Aortic smooth muscle cell (primary cell): ENCODE measurements at places on chromosomes 2 and 18. TPM values are rescaled to one million over a fixed set of nuclear protein-coding genes. Genes with fewer than 3 reads are reported as not detected.

OR6B2 gene
- not detected in 2 replicates for total RNA-seq

CUL3 gene
- total RNA-seq: 62.4 and 72.5 TPM in 2 replicates

CARF gene
- 5.7 and 8.3 TPM in 2 replicates for total RNA-seq

NTSR2 gene
- total RNA-seq: not detected in 2 replicates

SKOR2 gene
- total RNA-seq: not detected in 2 replicates

REG3A gene
- not detected in 2 replicates for total RNA-seq

SUPT7L gene
- 15.1 and 17.8 TPM in 2 replicates for total RNA-seq

DPYSL5 gene
- total RNA-seq: not detected in 2 replicates

SCYGR4 gene
- total RNA-seq: not detected in 2 replicates

CXCR1 gene
- total RNA-seq: not detected in 2 replicates

C2orf81 gene
- total RNA-seq: 0.87 and 1.1 TPM in 2 replicates

TDRD15 gene
- not detected in 2 replicates for total RNA-seq

SLC66A2 gene
- 27.4 and 31.7 TPM in 2 replicates for total RNA-seq

GALR1 gene
- total RNA-seq: not detected in 2 replicates

PLA2R1 gene
- 50.0 and 68.2 TPM in 2 replicates for total RNA-seq

ADNP2 gene
- 12.0 and 12.5 TPM in 2 replicates for total RNA-seq

SNX17 gene
- 136 and 145 TPM in 2 replicates for total RNA-seq

ATG9A gene
- 43.5 and 44.4 TPM in 2 replicates for total RNA-seq

IL1F10 gene
- total RNA-seq: not detected in 2 replicates

DAW1 gene
- total RNA-seq: 1.4 and 4.1 TPM in 2 replicates

SERPINB11 gene
- not detected in 2 replicates for total RNA-seq

MYL1 gene
- total RNA-seq: not detected in 2 replicates

STK11IP gene
- total RNA-seq: 11.1 and 12.6 TPM in 2 replicates

SP5 gene
- not detected in 2 replicates for total RNA-seq

ABCG5 gene
- under 0.01 TPM in 1 of 2 replicates, not detected in the other for total RNA-seq

GKN1 gene
- not detected in 2 replicates for total RNA-seq

LRP1B gene
- total RNA-seq: 0.13 and 0.31 TPM in 2 replicates

SERPINB3 gene
- not detected in 2 replicates for total RNA-seq

CKAP2L gene
- 5.4 and 9.1 TPM in 2 replicates for total RNA-seq

POMC gene
- 1.2 and 1.3 TPM in 2 replicates for total RNA-seq

SERPINB2 gene
- total RNA-seq: 2.4 and 19.8 TPM in 2 replicates

AFTPH gene
- 26.2 and 27.7 TPM in 2 replicates for total RNA-seq

GRHL1 gene
- total RNA-seq: 0.19 and 0.26 TPM in 2 replicates

ADAM17 gene
- 46.9 and 50.1 TPM in 2 replicates for total RNA-seq

PSTPIP2 gene
- 1.8 and 2.7 TPM in 2 replicates for total RNA-seq

ZC3H15 gene
- total RNA-seq: 63.0 and 70.4 TPM in 2 replicates

CYRIA gene
- 0.87 and 1.5 TPM in 2 replicates for total RNA-seq

RNU2-63P gene
- total RNA-seq: 33.8 TPM in 1 of 2 replicates, not detected in the other

B4GALT6 gene
- total RNA-seq: 0.92 and 2.0 TPM in 2 replicates

ACMSD gene
- total RNA-seq: not detected in 2 replicates

C2orf72 gene
- total RNA-seq: 0.25 and 0.26 TPM in 2 replicates
